ENCODE measurements at places on chromosomes 2 and 18. TPM values are rescaled to one million over a fixed set of nuclear protein-coding genes. Genes with fewer than 3 reads are reported as not detected.

GRCh38 chr2:235614900-235615712 is 121.3 kb downstream of the AGAP1 start:
- DNase-seq: peak; percentile 93

DNA sequence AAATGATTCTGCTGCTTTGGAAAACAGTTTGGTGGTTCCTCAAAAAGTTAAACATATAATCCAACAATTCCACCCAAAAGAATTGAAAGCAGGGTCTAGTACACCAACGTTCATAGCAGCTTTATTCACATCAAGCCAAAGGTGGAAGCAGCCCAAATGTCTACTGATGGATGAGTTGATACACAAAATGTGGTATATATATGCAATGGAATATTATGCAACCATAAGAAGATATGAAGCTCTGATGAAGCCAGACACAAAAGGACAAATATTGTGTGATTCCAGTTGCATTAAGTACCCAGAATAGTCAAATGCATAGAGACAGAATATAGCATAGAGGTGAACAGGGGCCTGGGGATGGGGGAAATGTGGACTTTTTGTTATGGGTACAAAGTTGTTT is 269.3 kb downstream of the METTL4 start:
- no peak for DNase-seq

- DNase-seq: no peak
Observed at GRCh38 chr2:225276207-225276606, 123.3 kb upstream of the NYAP2 start.

GRCh38 chr2:233700028-233700635 is 7.4 kb downstream of the UGT1A6 start:
- no peak for DNase-seq

DNA sequence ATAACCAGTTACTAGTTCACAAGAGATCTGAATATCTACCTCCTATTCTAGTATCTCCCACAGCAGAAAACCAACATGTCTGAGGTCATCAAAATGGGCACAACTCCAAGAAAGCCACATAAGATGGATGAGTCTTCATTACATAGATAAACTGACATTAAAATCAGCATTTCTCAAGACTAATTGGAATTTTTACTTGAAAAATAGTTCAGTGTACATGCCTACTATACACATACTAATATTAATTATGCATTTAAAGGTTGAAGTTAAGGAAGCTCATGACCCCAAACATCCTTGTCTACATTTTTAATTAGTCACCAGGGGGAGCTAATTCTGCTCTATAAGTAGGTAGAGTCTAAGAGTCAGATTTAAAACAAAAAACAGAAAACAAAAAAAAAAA is 41.9 kb downstream of the ZNF521 start:
- no peak for DNase-seq

DNA sequence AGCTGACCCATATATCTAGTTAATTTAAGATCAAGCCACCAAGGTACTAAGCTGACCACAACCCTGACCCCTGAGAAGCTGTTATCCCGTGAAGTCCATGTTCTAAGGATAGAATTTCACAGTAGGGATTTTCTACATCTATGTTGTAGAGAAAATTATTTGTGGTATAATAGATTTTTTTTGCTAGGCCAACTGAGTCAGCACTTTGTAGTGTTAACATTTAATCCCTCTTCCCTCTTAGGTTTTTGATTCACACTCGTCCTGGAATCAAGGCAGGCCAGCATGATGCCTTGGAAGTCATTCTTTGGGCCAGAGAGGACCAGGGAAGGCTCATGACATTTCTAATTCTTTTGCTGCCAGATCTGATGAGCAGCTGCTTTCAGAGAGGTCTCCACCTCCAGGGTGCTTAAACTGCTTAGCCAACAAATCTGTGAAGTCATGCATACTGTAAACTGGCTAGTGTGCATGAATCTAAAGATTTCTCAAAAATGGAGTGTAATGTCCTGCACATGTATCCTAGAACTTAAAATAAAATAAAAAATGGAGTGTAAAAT is 102.5 kb downstream of the RBM43 start:
- no peak for DNase-seq

- DNase-seq: no peak
Observed at GRCh38 chr2:218557941-218558340, 10.2 kb downstream of the USP37 start.

GRCh38 chr2:111250448-111251030 is 129.8 kb downstream of the BCL2L11 start:
- no peak for DNase-seq

- DNase-seq: no peak
Observed at GRCh38 chr2:230347659-230348305, 20.8 kb downstream of the SP140L start.

GRCh38 chr2:237590272-237591140 is at the start of gene RAB17:
Gene RAB17 (minus strand): TSS chr2:237590734. CDS start chr2:237586154, 4,580 bp downstream.
- DNase-seq: peak; percentile 64

FARP2 gene
- 106 TPM for total RNA-seq

CDK5R2 gene
- not detected for total RNA-seq

CNRIP1 gene
- total RNA-seq: 8.9 TPM

C1QL2 gene
- 0.76 TPM for total RNA-seq

SETBP1 gene
- 18.2 TPM for total RNA-seq

SGPP2 gene
- total RNA-seq: 65.6 TPM

SNRNP200 gene
- 119 TPM for total RNA-seq

COA5 gene
- total RNA-seq: 33.3 TPM

Data from suprapubic skin (tissue), 4 donors.